Pericardium fibroblast (primary cell): ENCODE measurements at places on chromosomes 3 and 15. TPM values are rescaled to one million over a fixed set of nuclear protein-coding genes. Genes with fewer than 3 reads are reported as not detected.

Gene CPLX3
- total RNA-seq: not detected in 2 replicates

Gene TICRR
- total RNA-seq: 0.34 and 0.93 TPM in 2 replicates

Gene PGBD4
- 0.77 and 0.82 TPM in 2 replicates for total RNA-seq

Gene C3orf33
- total RNA-seq: 2.0 and 5.6 TPM in 2 replicates

Gene LRRIQ4
- total RNA-seq: not detected in 2 replicates

Gene HESX1
- total RNA-seq: not detected in 2 replicates

Gene MASP1
- 1.7 and 15.3 TPM in 2 replicates for total RNA-seq

Gene WNT5A
- 13.1 and 52.7 TPM in 2 replicates for total RNA-seq

Gene HIGD2B
- not detected in 2 replicates for total RNA-seq

Gene CKMT1B
- not detected in 2 replicates for total RNA-seq

Gene CLRN1
- total RNA-seq: not detected in 2 replicates

Gene SLC7A14
- 0.60 and 2.8 TPM in 2 replicates for total RNA-seq

Gene ATP13A5
- not detected in 2 replicates for total RNA-seq

Gene CD96
- total RNA-seq: 0.12 TPM in 1 of 2 replicates, not detected in the other

Gene SOX14
- not detected in 2 replicates for total RNA-seq

Gene ATP2B2
- total RNA-seq: not detected in 2 replicates

Gene SEMA5B
- total RNA-seq: 0.23 TPM in 1 of 2 replicates, not detected in the other

Gene TMC3
- total RNA-seq: under 0.01 TPM in 1 of 2 replicates, not detected in the other

Gene MUC20
- total RNA-seq: 0.26 TPM in 1 of 2 replicates, not detected in the other

Gene SLC15A2
- total RNA-seq: under 0.01 and 1.2 TPM in 2 replicates

Gene ZNF80
- total RNA-seq: not detected in 2 replicates

Gene MOBP
- not detected in 2 replicates for total RNA-seq

Gene LCTL
- total RNA-seq: 0.23 TPM in 1 of 2 replicates, not detected in the other
